Stimulated activated CD8-positive, alpha-beta memory T cell treated with anti-CD3 and anti-CD28 coated beads, Interleukin-7, amount 100 ng/mL, for 1 hour (primary cell): ENCODE measurements at places on chromosomes 1 and 21.

- DNase-seq: no peak
Observed at GRCh38 chr1:101603726-101604125, 366.9 kb downstream of the S1PR1 start.

- DNase-seq: no peak
Observed at GRCh38 chr1:15276691-15277446, 29.8 kb downstream of the FHAD1 start.

DNA sequence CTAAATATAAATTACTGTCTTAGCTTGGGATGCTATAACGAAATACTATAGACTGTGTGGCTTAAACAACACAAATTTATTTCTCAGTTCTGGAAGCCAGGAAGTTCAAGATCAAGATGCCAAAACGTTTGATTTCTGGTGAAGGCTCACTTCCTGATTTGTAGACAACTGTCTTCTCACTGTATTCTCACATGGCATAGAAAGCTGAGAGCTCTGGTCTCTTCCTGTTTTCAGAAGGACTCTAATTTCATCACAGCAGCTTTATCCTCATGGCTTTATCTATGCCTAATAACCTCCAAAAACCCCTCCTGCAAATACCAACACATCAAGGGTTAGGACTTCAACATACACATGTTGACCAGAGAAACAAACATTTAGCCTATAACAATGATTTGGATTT lies 1795.5 kb downstream of the MRPL39 start:
- no peak for DNase-seq

DNA sequence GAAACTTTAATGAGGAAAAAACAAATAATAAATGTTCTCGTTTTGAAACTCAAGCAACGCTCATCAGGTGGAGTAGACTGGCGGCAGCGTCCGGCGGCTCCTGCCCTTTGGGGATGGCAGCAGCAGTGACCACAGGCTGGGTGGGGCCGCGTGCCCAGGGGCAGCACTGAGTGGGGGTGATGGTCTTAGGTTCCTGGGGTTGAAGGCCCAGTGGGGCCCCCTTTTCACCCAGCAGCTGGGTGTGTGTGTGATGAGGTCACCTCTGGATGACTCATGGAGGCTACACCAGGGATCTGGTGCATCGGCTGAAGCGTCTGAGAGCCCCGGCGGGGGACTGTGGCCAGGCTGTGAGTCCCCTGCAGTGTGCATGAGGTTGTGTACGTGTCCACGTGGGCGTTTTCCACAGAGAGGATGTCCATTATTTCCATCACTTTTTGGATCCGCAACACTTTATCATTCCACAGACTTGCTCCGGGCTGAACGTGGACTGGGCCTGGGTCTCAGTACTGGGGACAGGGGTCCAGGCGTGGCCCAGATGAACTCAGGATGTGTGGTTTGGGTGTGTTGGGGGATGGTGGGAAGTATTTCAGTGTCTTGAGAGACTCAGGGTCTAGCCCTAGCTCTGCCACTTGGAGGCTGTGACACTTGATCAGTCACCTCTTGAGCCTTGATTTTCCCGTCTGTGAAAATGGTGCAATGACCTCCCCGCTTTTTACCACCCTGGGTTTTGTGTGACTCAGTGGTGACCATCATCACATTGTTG lies 25.6 kb downstream of the LDLRAP1 start:
- no peak for DNase-seq

GRCh38 chr21:14864211-14865021 lies 200.4 kb downstream of the NRIP1 start:
- no peak for DNase-seq

GRCh38 chr1:234656944-234657654 lies 47.1 kb upstream of the IRF2BP2 start:
- DNase-seq: no peak

DNA sequence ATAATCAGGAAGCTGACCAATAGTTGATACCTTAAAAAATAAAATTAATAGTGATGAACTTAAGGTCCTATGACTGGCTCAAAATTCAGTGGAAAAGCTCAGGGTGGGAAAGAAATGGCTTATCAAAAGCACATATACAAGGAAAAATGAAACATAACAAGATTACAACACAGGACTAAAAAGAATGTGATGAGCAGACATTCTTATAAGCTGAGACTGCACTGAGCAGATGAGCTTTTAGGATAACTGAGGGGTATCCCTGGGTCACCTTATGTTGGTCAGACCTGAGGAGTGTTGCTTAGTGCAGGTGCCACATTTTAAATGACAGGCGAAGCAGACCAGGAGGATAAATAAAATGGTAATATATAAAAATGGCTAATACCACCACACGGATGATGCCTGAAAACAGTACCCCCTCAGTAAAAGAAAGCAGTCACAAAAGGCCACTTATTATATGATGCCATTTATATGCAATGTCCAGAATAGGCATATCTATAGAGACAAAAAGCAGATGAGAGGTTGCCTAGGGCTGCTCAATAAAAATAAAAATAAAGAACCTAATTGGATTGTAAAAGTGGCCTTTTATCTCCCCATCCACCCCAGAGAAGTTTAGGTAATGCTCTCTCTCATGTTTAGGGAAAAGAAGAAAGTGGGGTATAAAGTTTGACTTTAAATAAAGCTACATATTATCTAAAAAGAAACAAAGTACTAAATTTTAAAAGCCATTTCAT lies 163.9 kb downstream of the SLC45A1 start:
- no peak for DNase-seq

DNA sequence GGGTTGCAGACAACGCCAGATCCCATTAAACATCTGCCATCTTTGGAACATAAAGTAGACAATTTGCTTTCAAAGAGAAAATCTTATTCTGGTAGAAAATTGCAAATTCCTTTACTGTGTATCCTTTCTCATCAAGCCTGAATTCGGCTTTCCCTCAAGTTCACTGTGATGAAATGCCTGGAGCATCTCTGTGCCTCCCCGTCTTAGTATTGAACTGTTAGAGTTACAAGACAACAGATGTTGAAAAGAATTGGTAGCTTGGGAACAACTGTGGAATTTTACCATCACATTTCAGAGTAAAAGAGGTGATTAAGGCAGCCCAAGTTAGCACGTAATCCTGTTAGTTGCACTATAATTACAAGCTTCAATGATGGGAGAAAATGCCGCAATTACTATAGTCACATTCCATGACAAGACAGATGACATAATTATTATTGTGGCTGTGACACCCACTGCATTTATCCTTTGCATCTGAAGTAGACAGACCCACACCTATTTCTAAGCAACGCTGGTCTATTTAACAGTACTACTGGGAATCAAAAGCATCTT lies 54.4 kb upstream of the B3GALNT2 start:
- no peak for DNase-seq
